ENCODE measurements at places on chromosomes 7 and 10.

DNA sequence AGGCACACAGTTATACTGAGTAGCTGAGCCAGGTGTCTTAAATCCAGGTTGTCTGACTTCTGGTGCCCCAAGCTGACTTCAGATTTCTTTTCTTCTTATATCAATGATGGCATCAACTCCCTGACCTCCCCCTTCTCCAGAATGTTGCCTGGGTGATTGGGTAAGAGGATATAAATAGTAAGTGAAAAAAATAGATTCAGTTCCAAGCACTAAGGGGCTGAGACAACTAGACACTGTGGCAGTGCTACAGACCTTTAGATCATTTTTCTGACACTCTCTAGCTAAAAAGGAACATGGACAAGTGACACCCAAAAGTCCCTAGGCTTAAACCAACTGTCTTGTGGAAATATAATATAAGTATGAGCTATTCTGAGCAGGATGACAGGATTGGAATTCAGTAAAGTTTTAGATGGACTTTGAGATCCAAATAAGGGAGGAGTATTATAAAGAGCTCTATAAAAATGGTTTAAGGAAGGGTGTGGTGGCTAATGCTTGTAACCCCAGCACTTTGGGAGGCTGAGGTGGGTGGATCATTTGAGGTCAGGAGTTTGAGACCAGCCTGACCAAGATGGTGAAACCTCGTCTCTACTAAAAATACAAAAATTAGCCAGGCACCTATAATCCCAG, 589.1 kb upstream of the GALNT17 start:
- DNase-seq: no peak

DNA sequence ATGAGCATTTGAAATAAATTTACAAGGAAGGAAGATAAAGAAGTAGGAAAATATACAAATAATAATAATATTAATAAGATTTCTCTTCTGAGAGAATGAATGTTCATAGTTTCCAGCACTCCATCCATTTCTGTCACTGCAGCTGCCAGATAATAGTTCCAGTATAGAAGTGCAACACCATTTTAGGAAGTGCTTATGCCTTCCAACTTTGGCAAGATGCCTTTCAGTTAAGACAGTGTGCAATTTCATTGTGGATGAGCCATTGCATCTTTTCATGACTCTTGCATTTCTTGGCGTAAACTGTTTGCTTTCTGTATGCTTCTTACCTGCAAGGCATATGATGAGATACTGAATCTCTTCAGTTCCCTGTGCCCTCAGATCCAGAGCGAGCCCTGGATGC, 185.0 kb downstream of the PDE1C start:
- DNase-seq: no peak

DNA sequence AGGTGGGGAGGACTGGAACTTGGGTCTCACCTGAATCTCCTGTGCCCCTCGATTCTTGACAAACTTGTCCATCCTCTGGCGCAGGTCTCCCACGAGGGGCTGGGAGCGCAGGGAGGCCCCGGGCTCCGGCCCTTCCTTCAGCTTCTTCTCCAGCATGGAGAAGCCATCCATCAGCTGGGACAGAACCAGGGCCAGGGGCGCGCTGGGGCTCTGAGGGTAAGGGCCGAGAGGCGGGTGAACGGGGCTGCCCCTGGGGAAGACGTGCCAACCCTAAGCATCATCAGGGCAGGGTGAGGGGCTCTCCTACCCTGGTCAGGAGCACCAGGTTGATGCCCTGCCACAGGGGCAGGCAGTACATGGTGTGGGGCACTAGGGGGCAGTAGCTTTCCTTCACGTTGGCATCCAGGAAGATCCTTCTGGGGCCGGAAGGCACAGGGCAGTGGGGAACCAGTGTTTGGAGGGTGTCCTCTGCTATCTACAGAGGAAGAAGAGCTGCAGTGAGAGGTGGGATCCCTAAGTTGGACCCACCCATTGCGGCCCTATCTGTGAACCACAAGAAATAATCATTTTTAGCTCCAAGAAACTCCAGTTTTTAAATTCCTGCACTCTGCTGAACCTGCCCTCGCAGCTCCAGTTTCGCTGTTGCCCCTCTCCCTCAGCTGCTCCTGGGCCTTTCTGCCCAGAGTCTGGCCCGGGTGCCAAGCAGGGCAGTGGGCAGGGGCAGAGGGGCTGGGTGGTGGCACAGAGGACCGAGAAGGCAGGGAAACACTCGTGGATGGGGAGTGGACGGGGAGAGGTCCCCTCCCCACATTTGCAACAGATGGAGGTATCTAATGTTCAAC, 10.8 kb upstream of the PYROXD2 start:
- peak; percentile 83 for DNase-seq

- DNase-seq: no peak
Measured at GRCh38 chr7:154898973-154899855, 103.7 kb downstream of the PAXIP1 start.

- peak; percentile 86 for DNase-seq
Measured at GRCh38 chr7:128701062-128701785, 29.1 kb downstream of the GARIN1A start.

GRCh38 chr10:15472431-15473395, 101.6 kb upstream of the FAM171A1 start:
- peak; percentile 64 for DNase-seq

- peak; percentile 78 for DNase-seq
Measured at GRCh38 chr7:116524609-116525297, at the start of gene CAV1. CAV1 (plus strand) TSS chr7:116525036; CDS start chr7:116525063, 27 bp downstream.
